Effector CD4-positive, alpha-beta T cell (primary cell): ENCODE measurements at places on chromosomes 7 and 10.

DNA sequence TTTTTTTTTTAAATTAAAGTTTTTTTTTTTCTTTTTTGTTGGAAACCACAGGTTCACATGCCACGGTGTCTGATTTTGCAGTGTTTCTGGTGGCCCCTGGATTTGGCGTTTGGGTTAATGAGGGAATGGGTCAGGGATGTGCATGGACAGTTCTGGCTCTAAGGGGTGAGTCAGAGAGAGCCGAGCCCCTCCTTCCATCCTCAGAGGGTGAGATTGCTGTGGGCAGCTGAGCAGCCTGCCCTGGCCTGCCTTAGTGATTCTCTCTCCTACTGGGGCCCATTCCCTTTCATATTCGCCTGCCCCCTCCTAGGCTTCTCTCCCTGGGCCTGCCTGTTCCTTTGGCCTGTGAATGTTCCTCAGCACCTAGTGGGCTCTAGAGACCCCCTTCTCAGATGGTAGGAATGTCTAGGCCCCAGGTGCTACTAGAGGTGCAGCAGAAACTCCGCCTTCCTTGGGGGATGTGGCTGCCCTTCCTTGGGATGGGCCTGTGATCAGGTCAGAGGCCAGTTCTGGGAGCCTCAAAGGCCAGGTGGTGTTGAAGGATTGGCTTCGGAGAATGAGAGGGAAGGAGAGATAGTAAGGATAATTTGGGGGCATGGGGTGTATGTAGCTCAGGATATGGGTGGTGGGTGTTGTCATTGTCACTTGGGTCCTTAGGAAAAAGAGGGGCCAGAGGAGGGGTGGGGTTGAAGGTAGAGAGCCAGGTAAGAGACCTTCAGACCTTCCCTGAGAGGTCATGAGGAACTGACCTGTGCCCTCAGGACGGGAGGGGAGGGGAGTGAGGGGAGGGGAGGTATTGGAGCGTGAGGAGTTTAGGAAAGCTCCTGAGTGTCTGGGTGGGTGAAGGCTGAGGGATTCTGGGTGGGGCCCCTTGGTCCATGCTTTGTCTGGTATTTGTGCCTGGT is 19.8 kb downstream of the TSPAN14 start:
- no peak for DNase-seq

GRCh38 chr10:123146013-123146893 is 1.7 kb upstream of the HMX2 start:
- DNase-seq: no peak

DNA sequence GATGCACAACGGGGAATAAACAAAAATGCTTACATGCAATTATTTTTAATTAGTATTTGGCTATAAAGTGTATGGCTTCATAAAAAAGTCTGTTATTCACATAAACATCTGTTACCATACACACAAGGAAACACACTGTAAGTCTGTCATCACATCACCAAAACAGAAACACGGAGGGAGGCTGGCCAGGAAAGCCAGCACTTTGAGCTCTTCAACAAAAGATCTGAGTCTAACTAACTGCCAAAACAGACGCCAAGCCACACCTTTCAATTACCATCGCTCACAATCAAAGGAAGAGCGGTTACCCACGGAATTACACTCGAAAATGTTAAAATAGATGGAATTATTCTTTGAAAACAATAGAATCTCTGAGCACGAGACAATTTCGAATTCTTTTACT is 49.2 kb upstream of the MGMT start:
- no peak for DNase-seq

DNA sequence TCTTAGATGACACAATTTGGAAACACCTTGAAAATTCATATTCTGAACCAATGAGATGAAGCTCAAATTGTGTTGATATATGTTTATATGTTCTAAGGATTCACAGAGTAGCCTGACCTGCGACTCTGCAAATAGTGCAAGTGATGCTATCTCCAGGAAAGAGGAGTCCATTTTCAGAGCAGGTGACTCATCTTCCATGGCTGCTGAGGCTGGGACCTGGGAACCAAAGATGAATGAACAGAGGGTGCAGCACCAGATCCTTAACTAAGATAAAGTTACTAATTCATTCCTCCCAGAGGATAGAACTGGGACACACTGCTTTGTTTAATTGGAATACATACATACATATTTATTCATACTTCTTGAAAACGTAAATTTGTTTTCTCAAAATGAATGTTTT is 240.6 kb upstream of the SEMA3C start:
- no peak for DNase-seq

GRCh38 chr7:64655811-64656210 is 10.1 kb upstream of the ZNF107 start:
- DNase-seq: no peak
